Stimulated activated CD4-positive, alpha-beta T cell treated with anti-CD3 and anti-CD28 coated beads, Interleukin-1b, Interleukin-23, amount 100 ng/mL, for 4 hours (primary cell): ENCODE measurements at places on chromosomes 2 and 18.

DNA sequence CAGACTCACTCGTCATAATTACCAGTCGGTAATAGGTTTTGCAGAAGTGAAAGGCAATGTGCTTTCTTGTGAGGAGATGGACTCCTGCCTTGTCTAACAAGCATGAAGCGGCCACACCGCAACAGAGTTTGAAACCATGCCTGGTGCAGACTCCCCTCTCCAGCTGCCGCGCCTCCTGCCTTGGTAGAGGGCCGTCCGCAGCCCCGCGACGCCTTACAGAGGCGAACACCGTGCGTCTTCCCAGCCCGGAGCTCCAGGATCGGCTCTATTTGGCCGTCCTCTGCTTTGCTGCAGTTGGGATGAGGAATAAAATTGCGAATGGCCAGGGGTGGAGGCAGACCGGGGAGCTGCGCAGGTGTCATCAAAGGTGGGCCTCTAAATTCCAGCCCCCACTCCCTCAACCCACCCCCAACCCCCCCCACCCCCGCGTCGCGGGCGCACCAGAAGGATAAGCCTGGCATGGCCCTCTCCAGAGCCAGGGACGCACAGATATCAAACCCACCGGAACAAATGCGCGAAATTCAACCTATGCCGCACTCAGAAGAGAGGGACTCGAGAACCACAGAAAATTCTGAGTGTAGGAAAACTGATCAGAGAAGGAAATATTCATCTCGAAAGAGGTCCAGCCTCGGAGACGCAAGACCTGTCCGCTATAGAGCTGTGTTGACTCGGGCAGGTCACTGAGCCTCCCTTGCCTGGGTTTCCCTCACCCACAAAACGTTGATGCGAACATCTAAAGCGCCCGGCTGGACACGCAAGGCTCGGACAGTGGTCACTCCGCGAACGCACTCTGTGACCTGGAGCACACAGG is 1.1 kb downstream of the TRABD2A start:
- DNase-seq, result no peak

- no peak for DNase-seq
Measured at GRCh38 chr18:26468931-26469340, 79.4 kb downstream of the KCTD1 start.

DNA sequence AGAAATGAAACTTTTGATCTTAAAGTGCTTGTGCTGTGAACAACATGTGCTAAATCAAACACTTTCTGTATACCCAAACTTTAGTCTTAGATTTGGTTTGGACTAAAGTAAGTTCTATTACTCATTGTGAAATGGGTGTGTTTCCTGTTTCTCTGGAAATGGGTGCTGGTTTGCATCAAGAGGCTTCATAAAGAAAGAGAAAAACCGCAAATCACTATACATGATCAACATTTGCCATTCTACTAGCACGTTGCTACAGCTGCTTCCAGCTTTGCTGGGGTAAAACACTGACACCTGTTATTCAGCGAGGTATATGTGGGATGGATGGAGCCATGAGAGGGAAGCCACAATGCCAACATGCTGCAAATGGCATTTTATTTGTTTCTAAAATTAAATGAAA is 547.0 kb upstream of the ACVR2A start:
- no peak for DNase-seq

DNA sequence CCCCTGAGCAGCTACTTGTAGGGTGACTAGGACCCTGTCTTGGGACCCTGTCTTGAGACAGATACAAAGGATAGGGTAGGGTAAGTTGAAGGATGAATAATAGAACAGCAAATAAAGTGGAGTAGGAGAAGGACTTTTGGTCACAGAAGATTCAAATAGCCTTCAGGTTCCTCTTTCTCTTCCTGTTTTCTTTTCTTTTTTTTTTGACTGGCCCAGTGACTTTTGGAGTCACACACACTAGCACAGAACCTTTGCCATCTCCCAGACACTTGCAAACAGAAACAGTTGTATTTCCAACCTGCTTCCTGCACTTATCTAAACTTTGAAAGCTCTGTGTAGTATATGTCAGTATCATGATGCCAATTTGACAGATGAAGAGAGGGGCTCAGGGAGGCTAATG is 108.2 kb downstream of the TDRD15 start:
- no peak for DNase-seq

DNA sequence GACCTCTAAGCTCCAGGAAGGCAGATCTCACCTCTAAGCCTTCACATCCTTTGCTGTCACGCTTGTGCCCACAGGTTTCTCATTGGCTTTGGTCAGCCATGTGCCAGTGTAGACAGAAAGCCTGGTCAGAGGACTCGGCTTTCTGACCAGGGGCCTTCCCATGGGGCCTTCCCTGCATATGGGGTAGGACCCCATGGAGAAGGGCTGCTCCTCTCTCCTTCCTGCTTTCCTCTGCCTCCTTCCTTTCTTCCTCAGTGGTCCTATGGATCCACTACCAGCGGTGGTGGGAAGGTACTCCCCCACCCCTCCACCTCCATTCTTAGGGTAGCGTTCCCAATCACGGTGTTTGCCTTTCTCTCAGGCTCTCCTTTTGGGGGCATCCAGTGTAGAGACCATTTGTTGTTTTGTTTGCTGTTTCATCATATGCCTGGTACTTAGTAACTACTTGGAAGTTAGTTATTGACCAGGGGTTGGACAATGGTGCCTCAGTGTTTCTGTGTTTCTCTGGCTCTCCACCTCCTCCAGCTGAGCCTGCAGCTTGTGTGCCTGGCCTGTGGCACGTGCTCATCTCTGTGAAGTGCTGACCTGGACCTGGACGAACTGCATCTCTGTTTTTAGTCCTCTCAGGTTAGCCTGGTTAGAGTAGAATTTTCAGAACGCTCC is 71.6 kb downstream of the ZNF407 start:
- no peak for DNase-seq

DNA sequence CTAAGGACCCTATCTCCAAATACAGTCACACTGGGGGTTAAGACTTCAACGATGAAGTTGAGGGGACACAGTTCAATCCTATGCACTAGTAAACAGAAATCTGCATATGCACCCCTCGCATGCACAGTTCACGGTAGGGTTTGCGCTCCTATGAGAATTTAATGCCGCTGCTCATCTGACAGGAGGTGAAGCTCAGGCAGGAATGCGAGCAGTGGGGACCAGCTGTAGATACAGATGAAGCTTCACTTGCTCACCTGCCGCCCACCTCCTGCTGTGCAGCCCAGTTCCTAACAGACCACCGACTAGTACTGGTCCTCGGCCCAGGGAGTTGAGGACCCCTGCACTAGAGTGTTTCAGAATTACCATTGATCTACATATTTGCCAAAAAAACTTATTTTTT is 40.0 kb upstream of the FAHD2A start:
- DNase-seq, result no peak

GRCh38 chr2:192960945-192961344 is 766.2 kb upstream of the TMEFF2 start:
- DNase-seq, result no peak

DNA sequence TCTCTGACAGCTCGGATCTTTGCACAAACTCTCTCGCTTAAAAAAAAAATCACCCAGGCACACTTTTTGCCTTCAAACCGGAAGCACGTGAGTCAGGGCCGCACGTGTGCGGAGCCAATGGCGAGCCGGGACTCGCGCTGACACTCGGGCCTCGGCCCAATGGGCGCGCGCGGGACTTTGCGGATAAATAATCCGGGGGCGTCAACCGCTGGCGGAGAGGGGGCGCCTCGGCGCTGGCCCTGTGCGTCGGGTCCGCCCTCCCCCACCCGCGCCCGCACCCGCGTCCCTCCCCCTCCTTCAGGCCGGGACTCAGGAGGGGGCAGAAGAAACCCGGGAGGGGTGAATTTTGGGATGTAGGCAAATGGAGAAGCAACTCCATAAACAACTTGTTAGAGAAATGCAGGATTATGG is 319 bp upstream of the EN1 start:
- no peak for DNase-seq

DNA sequence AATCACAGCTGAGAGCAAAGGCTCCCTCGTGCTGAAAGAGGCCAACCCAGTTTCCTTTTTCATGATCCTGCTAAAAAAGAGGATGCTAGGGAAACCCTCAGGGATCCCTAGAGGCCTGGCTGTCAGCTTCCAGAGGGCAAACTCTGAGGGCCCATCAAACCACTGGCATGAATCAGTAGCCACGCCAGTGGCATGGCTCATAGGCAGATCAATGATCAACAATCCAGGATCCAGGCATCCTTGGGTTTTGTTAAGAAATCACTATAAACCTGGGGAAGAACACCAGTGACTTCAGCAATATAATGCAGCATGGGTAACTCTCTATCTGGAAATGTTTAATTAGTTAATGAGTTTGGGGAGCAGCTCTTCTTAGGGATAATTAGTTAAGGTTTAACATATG is 286.5 kb downstream of the C1D start:
- DNase-seq, result no peak

DNA sequence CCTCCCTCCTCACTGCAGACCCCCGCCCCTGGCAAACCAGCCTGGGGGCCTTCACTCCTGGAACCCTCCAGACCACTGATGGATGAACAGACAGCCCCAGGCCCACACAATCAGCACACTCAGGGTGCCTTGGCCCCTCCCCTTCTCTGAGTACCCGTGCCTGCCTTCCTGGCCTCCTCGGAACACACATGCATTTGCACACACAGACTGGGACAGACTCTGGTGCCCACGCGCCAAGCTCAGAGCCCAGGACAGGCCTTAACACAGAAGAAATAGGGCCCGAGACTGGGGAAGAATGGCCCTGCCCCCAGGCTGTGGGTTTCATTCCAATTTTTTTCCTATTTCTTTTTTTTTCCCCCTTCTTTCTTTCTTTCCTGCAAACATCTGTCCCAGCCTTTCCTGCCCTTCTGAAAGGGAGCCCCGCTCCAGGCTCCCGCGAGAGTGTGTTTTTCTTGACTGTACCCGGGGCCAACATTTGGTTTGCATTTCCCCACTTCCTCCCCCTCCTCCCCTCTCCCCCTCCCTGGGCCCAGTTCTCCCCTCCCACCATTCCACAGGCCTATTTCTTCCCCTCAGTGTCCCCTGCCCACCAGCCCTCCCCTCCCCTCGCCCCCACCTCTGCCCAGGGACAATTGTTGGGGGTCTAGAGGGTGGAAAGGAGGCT is 618 bp upstream of the TNS1 start:
- no peak for DNase-seq

DNA sequence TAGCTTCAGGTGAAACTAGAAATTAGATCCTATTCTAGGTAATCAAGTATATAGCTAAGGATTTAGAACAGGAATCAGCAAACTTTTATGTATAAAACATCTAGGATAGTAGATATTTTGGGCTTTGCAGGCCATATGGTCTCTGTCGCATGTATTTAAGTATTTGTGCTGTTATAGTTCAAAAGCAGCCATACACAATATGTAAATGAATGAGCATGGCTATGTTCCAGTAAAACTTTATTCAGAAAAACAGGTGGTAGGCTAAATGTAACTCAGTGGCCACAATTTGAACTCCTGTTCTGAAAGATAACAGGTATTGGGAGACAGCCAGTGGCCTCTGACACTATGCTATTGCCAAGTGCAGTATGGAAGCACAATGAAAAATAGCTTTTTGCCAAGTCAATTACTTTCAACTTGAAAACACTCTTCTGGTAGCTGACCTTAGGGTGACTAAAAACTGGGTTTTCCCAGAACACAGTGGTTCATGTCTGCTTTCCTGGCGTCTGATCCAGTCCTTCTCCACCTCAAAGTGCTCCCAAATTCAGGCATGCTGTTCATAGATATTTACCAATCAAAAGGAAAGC is 304.7 kb upstream of the SYT4 start:
- no peak for DNase-seq

- no peak for DNase-seq
Measured at GRCh38 chr2:15914596-15915385, 25.6 kb upstream of the MYCN start.

GRCh38 chr18:62937065-62937464 is 221.7 kb downstream of the PHLPP1 start:
- DNase-seq, result no peak

DNA sequence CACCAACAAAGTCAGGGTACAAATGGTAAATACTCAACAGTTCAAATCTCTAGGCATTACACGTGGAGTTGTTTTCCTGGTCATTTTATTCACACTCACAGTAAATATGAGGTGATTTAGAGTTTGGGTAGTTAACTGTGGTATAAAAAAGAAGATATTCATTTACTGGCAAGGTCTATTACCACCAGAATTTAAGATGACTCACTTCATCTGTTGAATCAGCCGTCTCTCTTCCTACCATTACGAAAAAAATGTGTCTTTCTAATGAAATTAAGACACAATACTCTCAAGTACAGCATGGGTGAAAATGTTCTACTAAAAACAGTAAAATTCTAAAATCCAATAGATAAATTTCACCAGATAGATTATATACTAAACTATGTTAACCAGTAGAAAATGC is 21.0 kb upstream of the GPR75 start:
- no peak for DNase-seq

DNA sequence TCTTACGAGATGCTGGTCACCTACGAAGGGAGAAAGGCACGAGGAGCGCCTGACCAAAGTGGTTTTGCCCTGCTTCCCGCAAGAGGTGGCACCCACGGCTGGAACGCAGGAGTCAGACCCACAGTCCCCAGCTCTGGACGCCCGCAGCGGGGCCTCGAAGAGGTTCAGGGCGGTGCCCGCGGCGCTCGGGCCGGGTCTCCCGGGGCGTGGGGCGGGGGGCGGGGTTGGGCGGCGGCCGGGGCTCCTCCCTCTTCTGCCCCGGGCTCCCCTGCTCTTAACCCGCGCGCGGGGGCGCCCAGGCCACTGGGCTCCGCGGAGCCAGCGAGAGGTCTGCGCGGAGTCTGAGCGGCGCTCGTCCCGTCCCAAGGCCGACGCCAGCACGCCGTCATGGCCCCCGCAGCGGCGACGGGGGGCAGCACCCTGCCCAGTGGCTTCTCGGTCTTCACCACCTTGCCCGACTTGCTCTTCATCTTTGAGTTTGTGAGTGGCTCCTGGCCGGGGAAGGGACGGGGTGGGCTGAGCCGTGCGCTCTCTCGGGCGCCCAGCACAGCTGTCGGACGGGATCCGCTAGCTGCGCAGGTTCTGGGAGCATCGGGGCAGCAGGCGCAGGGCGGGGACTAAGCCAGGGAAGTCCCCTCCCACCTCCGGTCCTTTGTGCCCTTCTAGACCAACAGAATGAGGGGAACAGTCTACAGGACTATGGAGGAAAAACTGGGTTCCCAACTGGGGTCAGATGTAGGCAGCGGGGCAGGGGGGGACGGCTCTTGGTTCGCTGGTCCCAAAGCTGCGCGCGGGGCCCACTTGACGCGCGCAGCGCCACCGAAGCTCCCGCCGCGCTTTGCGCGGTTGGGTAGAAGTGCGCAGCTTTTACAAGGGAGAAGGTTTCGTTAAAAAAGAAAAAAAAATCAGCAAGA is at the start of gene MAL:
TSS of gene MAL (plus strand) at position 303 of the 914 bp plus-strand sequence. CDS start at position 388, 85 bp downstream.
- peak; percentile 53 for DNase-seq

DNA sequence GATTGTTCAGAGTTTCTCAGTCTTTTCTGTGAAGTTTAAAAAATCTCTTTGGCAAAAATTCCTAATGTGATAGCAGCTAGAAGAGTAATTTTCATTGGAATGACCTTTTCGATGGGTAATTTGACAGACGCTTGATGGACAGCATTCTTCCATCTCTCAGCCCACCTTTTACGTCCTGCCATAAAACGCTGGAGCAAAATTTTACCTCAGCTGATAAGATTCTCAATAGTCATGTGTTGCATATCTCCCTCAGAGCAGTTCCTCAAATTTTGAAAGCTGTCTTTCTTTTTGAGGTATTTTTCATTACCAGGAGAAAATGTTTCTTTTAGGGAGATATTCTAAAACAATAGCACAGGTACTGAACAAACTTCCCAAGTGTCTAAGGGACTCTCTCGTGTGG is 441.4 kb downstream of the PARD3B start:
- DNase-seq, result no peak
